ENCODE measurements at places on chromosomes 13 and 19.

DNA sequence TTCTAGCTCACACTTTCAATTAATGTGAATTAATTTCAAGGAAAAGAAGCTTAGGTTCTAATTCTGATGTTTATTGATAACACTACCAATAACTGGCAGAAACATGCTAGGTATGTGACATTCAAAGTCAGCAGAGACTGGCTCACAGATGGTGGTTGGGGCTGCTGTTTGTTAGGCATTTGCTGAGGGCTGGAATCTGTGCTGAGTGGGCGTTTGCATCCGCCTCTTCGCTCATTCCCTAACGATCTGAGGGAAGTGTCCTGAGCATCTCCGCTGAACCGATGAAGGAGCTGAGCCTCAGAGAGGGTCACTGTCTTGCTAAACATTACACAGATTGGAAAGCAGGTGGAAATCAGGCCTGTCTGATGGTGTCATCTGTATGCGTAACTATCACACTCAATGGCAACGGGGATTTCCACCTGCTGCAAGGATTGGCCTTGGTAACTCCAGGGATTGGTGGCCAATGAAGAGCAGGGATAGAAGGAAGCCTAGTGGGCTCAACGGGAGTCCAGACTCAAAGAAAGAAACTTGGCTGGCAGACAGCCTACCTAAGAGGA, 338.9 kb downstream of the TEX29 start:
- no peak for DNase-seq

DNA sequence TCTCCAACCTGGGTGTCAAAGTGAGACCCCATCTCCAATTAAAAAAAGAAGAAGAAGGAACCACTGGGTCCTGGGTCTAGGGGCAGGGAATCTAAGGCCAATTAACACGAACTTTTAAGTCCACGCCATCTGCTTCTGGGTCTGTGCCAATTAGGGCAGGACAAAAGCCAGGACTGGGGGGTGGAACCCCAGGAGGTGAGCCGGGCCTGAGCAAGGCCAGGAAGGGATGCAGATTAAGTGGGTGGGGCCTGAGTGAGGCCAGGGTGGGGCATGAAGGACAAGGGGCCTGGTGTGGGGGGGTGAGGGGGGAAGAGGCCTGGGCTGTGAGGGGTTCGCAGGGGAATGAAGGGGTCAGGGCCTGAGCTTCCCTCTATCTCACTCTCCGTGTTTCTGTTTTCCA, 26.3 kb upstream of the ZNF83 start:
- no peak for DNase-seq

GRCh38 chr13:44140146-44140545, 233.5 kb upstream of the SERP2 start:
- no peak for DNase-seq

GRCh38 chr19:31310432-31311133, 38.7 kb downstream of the TSHZ3 start:
- no peak for DNase-seq

GRCh38 chr13:110421696-110422385, 114.8 kb downstream of the COL4A2 start:
- DNase-seq, result peak; percentile 58

DNA sequence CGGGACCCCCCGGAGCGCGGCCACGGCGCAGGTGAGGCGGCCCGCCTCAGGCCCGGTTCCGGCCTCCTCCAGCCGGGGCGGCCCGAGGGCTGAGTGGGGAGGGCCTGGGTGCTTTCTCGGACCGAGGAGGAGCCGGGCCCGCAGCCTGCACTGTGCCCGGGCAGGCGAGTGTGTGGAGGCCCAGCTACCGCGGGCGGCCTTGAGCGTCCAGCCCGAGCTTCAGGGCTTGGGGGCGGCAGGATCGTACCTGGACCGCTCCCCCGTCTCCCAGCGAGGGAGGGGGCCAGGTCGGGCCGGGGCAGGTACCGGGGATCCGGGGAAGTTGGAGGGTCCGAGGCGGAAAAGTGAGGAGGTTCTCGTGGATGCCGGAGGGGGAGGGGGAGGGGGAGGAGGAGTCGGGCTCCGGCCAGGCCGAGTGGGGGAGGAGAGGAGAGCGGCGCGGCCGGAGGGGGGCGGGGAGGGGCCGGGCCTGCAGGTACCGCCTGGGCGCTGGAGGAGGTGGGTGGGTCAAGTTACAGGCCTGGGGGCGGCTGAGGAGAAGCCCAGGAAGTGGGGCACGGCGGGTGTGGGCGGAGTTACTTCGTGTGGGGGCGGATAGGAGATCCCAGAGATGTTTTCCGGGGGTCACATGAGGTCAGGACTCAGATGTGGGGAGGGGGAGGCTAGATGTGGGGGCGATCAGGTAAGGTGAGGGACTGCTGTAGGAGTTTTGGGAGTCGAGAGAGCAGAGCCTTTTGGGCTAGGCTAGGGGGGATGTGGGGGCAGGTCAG, 545 bp downstream of the NACC1 start:
- DNase-seq, result peak; percentile 71

GRCh38 chr13:35474496-35475211, 1.8 kb downstream of the MAB21L1 start:
- DNase-seq, result peak; percentile 36

GRCh38 chr13:59534806-59535205, 628.9 kb downstream of the DIAPH3 start:
- DNase-seq, result no peak

DNA sequence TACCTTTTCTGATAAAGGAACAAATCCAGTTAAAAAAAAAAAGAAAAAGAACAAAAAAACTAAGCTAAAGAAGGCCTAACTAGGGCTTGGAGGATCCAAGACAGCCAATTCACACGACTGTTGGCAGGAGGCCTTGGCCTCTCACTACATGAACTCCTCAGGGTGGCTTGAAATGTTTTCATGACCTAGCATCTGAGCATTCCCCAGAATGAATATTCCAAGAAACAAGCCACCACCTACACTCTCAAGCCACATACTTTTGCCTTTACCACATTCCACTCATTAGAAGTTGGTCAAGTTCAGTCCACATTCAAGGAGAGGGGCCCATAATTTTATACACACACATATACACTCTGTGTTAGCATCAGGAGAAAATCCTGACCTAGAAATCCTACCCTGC, 97.6 kb upstream of the SIAH3 start:
- DNase-seq, result peak; percentile 17

DNA sequence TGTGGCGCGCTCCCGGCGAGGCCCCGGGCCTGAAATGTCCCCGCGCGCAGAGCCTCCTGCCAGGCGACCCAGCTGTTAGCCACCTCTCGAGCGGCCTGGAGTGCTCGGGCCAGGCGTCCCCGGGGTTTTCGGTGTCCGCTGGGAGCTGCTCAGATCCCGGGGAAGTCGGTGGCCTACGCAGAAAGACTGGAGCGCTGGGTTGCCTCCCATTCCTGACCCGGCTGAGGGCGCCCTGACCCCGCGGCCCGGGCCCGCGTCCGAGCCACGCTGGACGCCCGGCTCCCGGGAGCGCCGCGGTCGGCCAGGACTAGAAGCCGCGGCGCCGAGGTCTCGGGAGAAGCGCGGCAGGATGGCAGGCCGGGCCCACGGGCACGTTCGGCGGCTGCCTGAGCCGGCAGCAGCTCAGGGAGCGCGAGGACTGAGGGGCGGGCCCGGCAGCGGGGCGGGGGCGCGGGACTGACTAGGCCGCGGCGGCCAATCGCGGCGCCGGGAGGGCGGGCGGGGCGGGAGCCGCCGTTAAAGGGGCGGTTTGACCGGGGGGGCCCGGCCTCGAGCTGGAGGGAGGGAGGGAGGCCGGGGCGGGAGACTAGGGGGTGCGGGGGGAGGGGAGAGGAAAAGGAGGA, 1.3 kb upstream of the ZIC2 start:
- peak; percentile 72 for DNase-seq

DNA sequence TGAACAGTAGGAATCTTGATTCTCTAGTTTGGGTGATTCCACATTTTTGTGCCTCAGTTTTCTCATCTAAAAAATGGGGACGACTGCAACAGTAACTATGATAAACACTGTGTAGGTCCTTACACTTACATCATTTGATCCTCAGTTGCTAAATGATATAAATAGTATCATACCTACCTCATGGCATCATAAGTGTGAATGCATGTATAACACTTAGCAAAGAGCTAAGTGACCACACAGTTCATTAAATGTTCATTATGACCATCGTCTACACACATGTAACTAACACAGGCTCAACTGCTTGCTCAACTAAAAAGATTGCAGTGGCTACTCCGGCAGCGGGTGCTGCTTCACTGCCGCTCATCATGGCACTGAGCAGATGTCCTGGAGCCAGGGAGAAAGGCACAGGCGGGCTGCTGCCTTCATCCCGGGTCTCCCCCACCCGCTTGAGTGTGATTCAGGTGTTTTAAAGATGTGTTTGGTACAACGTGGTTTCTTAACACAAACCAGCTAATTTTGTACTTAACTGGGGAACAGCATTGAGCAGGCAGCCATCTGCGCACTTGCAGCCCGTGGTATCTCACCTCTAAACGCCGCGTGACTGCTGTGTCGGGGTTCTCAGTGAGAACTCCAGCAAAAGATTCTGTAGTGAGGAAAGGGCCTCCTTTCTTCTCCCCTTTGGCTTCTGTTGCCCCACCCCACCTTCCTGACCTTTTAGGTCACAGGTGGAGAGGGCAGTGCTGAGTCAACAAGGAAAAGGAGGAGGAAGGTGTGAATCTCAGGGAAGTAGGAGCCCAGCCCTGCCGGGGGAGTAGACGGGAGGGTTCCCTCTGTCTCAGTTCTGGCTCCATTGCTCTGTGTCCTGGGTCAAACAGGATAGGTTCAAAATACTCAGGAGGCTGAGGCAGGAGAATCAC, 11.7 kb upstream of the ACTN4 start:
- DNase-seq, result no peak

DNA sequence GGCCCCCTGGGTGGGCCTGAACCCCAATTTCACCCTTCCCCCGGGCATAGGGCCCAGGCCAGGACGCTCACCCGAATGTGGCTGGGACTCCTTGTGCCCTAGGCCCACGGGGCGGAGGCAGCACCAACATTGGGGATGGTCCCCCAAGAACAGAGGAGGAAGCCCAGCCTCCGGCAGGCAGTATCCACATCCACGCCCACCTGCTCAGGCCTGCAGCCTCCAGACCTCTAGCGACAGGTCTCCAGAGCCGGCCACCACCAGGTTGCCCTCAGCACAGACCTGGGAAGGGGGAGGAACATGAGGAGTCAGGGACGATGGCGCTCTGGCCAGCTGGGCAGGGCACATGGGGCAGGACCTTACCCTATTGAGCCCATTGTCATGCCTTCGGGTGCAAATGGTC, 1.2 kb downstream of the GNG14 start:
- DNase-seq, result no peak

GRCh38 chr19:44777715-44778347, at the start of gene CBLC:
CBLC (plus strand) TSS chr19:44777890; CDS start chr19:44777932, 42 bp downstream.
- DNase-seq, result no peak

- peak; percentile 34 for DNase-seq
Observed at GRCh38 chr13:32039528-32039927, 8.0 kb downstream of the FRY start.

DNA sequence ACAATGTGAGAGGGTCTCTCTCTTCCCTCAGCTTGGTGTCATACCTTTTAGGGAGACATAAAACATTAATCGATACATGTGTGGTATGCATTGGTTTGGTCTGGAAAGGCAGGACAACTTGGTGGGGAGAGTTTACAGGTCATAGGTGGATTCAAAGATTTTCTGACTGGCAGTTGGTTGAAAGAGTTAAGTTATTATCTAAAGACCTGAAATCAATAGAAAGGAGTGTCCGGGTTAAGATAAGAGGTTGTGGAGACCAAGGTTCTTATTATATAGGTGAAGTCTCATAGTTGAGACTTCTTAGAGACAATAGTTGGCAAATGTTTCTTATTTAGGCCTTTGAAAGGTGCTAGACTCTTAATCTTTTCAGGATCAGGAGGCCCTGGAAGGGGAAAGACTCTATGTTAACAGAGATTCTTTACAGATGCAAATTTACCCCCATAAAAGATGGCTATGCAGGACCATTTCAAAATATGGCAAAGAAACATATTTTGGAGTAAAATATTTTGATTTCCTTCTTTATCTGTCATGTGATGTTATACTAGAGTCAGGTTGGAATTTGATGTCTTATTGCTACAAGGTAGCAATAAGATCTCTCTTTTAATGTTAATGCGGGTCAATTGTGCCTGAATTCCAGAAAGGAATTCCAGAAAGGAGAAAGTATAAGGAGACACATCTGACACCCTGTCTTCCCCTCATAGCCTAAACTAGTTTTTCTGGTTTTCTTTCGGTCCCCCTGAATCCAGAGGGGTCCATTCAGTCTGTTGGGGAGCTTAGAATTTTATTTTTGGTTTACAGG, 59.2 kb upstream of the RCBTB2 start:
- DNase-seq, result no peak

GRCh38 chr19:49690656-49691242, at the start of gene CPT1C:
CPT1C (plus strand) TSS chr19:49691116; CDS start chr19:49692253, 1,137 bp downstream.
- DNase-seq, result peak; percentile 90

DNA sequence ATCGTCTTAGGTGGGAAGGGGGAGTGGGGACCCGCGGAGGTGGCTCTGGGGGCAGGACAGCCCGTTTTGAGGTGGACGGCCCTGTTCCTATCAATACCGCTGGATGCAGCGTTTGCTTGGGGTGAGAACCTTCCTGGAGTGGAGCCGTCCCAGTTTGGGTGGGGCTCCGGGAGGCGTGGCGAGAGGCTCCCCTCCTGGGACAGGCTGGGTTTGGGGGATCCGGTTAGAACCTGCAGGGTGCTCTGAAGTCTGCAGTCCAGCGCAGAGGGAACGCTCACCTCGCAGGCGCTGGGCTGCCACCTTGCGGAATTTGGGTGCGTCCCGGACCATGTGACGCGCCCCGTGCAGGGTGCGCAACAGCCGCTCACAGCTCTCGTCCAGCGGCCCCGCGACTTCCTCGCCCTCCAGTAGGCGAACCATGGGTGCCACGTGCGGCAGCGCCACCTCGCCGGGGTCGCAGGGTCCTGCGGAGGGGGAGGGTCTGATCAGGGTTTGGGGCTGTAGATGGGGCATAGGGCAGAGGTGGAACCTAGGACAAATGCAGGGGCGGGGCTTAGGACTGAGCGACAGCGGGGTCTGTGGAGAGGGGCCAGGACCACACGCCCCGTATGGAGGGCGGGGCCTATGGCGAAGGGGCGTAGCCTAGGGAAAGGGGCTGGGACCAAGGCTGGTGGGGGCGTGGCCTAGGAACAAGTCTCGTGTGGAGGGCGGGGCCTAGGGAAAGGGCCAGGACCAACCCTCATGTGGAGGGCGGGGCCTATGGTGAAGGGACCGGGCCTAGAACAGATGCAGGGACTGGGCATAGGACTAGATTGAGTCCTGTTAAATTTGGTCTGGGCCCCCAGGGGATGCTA, 13.8 kb downstream of the SH2D3A start:
- DNase-seq, result peak; percentile 77

DNA sequence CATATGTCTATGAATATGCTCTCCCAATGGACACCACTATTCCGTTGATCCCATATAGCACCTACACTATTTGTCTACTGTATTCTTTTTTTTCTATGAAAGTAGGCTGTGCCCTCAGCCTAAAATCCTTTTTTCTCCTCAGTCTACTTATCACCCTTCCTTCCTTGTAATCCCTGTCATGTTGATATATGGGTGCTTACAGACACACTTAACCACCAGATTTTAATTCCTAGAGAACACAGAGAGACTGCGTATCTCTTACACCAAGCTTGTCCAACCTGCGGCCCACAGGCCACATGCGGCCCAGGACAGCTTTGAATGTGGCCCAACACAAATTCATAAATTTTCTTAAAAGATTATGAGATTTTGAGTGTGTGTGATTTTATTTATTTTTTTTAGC, 101.1 kb downstream of the ZAR1L start:
- DNase-seq, result no peak

All from EH (cell line).